Stimulated activated CD4-positive, alpha-beta T cell treated with anti-CD3 and anti-CD28 coated beads, Interleukin-12 subunit alpha, Interleukin-12 subunit beta, amount 100 ng/mL, for 24 hours (primary cell): ENCODE measurements at places on chromosomes 5 and 9.

- no peak for DNase-seq
These were observed 29.5 kb downstream of the SURF6 start for GRCh38 chr9:133306242-133307204.

DNA sequence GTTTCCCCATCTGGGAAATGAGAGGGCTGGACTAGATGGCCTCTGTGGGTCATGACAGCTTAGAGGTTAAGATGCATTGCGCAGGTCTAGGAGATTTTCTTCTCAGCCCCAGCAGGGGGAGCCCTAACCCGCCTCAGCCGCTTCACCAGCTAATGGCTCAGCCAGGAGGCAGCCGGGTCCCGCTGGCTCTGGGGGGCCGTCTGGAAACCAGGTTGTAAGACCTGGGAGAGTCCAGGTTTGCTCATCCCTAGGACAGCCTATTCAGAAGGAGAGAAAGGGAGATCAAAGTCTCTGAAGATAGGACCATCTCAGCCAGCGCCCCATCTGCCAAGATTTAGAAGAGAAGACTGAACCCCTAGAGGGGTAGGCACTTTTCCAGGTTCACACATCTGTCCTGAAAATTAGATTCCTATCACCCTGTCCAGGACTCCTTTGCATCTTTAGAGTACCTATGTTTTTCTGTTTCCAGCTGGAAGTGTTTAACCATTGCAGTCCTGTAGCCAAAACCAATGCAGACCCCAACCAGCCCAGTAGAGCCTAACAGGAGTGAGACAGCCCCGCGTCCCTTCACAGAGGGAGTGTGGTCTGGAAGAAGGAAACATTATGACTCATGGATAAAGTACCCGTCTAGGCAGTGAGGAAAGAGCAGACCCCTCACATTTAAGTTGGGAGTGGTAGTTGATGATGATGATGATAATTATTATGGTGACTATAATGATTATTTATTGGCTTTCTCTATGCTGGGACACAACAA lies 27.5 kb downstream of the SPARC start:
- DNase-seq = peak; percentile 76

DNA sequence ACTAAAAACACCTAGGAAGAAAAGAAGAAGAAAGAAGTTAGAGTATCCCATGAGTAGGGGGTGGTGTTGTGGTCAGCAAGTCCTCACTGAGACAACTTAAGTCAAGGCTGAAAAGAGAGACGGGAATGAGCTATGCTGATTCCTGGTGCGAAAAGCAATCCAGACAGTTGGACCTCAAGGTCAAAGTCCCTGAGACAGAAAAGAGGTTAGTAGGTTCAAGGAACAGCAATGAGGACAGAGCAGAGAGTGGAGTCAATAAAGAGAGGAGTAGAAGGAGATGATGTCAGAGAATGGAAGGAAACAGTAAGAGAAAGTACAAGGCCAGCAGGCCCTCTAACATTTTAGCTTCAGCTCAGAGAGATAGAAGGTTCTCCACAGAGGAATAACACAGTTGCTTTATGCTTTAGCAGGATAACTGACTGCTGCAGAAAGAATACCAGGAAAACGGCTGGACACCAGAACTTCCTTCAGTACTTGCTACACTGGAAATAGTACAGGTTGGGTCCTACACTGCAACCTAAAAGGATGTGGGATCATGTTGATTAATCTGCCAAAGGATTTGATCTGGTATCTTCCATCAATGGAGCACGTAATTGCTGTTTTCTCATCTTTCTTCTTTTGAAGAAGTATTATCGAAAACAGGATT lies 43.6 kb downstream of the GNAQ start:
- no peak for DNase-seq

DNA sequence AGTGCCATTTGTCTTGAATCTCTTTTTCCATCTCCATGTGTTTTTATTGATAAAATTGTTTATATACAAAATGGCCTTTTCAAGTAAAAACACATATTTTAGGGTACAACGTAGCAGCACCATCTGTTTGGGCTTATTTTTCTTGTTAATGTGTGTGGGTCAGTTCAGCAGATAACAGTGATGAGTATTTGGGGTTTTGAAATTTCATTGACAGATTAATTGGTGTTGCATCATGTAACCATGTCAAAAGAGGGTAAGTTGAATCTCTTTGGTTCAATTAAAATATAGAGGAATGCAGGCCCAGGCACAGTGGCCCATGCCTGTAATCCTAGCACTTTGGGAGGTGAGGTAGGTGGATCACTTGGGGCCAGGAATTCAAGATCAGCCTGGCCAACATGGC lies 20.0 kb upstream of the PURA start:
- DNase-seq = no peak

DNA sequence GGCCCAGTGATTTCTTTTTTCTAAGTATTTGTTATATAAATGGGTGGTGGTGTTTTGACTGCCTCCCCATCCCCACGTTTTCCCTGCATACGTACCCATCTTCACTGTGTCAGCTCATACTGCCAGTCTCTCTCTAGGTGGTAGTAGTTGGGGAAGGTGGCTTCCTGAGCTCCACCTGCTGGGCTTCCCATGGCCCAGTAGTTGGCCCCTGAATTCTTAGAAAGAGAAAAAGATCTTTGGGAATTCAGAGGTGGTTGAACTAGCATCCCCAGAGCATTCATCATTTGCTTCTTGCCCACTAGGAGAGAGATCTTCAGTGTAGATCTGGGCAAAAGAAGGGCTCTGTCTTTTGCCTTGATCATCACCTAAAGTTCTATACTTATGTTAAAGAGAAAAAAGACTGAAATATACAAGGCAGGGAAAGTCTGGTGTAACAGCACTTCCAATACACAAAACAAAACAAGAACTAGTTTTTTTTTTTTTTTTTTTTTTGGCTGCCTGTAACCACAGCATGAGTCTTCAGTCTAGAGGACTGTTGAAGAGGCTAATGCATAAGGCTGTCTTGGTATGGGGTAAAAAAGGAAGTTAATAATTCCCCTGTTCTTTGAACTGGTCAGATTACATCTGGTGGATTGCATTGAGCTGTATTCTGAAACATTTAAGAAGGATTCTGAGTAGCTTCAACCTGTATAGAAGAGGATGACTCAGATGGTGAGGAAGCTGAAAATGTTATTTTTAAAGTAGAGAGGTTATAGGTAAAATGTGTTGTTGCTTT lies 128.7 kb downstream of the ATG10 start:
- no peak for DNase-seq

DNA sequence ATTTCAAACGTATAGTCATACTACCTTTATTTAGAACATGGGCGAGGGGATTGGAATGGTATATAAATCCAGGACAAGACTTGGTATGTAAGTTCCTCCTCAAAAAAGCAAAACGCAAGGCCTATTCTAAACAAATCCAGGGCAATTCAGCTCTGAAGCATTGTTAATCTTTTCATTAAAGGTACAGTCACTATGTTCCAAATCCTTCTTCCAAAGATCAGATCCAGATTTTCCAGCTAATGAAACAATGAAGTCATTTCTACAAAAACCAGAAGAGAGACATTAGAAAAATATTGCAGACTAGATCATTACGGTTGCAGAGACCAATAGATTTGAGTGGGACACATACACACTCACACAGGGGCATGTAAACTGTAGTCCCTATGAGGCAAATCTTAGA lies 116.1 kb upstream of the BNC2 start:
- no peak for DNase-seq

DNA sequence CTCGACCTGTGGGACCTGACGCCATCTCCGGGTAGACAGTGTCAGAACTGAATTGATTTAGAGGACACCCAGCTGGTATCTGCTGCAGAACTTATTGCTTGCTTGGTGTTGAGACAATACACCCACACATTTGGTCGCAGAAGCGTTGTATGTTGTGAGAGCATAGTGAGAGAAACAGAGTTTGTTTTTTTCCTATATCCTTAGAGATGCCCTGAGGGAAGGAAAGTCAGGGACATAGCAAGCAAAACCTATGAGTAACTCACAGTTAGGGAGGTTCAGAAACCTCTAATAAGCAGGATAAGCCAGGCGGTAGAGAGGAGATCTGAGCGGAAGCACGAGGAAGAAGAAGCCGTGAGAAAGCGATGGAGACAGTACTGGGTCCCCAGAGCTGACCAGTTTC lies 59.8 kb downstream of the PTCD2 start:
- DNase-seq = no peak

- DNase-seq = no peak
These were observed 77.9 kb downstream of the FNBP1 start for GRCh38 chr9:129964901-129965734.

GRCh38 chr9:20805766-20806165 lies 121.7 kb downstream of the FOCAD start:
- DNase-seq = no peak

- no peak for DNase-seq
These were observed 1.4 kb downstream of the FAM53C start for GRCh38 chr5:138339464-138339863.

GRCh38 chr5:7754997-7755596 lies 95.8 kb downstream of the CFAP90 start:
- DNase-seq = peak; percentile 39

DNA sequence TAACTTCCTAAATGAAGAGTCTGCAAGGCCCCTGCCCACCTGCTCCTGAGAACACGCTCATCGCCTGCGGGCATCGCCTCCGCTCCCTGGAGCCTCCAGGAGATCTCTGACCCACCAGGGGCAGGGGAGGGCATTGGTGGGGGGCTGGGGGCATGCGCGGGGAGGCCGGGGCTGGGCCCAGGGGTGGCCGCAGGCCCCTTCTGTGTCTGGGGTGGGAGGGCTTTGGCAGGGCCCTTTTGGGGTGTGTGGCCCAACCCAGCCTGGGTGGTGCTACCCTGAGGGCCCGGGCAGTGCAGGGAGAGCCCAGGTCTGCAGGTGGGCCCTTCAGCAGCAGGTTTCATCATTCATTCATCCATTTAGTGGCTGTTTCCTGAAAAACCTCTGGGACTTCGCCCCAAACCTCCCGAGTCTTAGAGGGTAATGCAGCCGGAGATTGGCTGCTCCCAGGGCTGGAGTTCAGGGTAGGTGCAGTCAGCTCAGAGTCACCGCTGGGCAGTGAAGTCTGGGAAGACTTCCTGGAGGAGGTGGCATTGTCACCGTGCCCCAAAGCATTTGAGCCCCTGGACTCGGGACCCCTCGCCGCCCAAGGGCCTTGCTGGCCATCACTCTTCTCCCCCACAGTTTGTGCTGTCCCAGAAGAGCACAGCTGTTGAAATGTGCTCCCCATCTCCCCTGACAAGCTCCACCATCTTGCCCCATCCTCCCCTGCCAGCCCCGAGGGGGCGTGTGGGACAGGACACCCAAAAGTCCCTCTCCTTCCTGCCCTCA lies 255.1 kb downstream of the PARP8 start:
- no peak for DNase-seq

DNA sequence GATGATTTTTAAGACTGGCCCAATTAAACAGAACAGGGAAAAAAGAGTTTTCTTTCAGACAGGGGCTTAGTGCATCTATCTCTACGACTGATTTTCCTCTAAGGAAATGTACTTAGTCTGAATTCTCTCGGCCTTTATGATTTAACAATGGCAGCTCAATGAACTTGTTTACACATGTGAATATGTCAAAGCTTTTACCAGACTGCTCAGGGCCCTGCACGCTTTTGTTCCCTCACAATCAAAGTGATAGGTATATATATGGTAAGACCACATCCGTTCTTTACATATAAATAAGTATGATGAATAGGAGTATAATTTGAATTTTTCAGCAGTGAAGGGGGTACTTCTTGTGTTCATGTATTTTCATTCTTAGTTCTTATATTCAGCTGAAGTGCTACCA lies 27.6 kb downstream of the LEAP2 start:
- no peak for DNase-seq

GRCh38 chr5:172280929-172281328 lies 2.6 kb downstream of the UBTD2 start:
- no peak for DNase-seq

- no peak for DNase-seq
These were observed 195.5 kb downstream of the SNCAIP start for GRCh38 chr5:122507581-122507980.

DNA sequence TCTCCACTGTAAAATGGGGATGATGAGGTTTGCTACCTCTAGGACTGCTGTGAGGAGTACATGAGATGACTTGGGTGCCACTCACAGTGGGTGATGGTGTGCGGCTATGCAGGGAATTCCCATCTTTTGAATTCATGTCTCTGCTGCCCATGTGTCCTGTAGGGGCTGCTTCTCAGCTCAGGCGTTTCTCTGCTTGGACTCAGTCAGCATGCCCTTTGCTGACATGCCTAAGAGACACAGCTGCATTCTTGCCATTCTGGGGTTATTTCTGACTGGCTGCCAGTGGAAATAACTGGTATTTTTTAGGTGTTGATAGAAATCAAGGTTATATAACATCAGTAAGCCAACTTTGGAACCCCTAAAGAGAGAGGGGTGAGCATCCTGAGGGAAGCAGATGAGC lies 24.3 kb upstream of the XPA start:
- DNase-seq = no peak

DNA sequence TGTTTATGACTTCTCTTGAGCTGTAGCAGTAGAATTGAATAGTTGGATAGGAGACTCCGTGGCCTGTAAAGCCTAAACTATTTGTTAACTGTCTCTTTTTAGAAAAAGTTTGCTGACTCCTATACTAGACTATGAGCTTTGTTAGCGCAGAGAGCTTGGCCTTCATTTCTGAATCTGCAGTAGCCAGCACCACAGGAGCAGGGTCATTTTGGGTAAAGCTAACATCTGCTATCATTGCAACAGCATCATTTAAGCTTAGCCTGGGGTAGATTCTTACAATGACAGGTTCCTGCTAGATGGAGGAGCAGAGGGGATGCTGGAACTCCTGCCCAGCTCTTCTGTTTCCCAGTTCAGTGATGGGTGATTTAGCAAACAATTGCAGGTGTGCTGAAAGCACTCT lies 133.7 kb upstream of the ASTN2 start:
- DNase-seq = no peak

GRCh38 chr9:128127990-128128835 lies 684 bp upstream of the PTGES2 start:
- peak; percentile 67 for DNase-seq

GRCh38 chr5:171975262-171975876 lies 31.1 kb downstream of the FBXW11 start:
- no peak for DNase-seq

- no peak for DNase-seq
These were observed 332.4 kb downstream of the KCTD16 start for GRCh38 chr5:144503123-144503522.

DNA sequence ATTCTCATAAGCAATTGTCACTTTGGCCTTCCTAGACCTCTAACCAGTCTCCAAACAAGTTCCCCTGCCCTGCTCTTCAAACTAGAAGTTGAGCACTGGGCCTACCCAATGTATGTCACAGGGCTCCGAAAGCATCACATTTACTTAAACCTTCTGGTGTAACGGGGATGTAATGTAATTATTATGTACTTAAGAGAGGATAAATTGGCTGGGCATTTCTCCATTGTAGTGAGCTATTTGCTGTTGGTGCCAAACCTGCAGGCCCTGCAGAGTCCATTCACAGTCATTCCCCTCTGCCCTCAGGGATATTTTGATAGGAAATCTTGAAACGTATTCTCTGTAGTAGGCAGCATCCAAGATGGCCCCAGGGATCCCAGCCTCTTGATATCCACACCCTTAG lies 64.2 kb upstream of the GNE start:
- no peak for DNase-seq

- DNase-seq = no peak
These were observed 57.5 kb upstream of the TRIM32 start for GRCh38 chr9:116629634-116630033.

- no peak for DNase-seq
These were observed 37.3 kb upstream of the PRDM12 start for GRCh38 chr9:130627051-130627450.
